ENCODE measurements at places on chromosomes 11 and 22.
A peak's percentile ranks its signal among the peaks of the same experiment; 100 is the strongest.

GRCh38 chr11:44711113-44711786 lies 15.5 kb upstream of the TSPAN18 start:
- DNase-seq, result peak; percentile 55

- no peak for DNase-seq
Measured at GRCh38 chr11:70059971-70060370, 18.1 kb upstream of the ANO1 start.

GRCh38 chr11:74905326-74905725 lies 43.6 kb downstream of the XRRA1 start:
- DNase-seq, result no peak

GRCh38 chr11:848380-848931 lies 5.8 kb downstream of the TSPAN4 start:
- DNase-seq, result peak; percentile 75

DNA sequence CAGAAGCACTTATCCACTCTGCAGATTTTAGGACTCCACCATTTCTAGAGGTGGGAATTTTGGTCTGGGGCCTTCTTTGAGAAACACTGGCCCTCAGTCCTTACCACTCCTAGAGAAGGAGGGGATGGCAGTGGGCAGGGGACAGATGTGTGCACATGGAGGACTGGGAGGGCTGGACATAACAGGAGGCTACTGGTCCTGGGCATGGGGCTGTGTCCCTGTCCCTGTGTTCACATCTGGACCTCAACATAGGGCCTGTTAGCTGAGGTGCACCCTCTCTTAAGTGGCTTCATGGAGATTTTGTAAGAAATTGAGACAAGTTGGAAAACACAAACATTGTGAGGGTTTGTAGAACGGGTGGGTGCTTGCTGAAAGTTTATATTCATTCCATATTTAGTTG lies 103.4 kb downstream of the ATXN10 start:
- DNase-seq, result no peak

GRCh38 chr11:124745270-124745834 lies 5.6 kb downstream of the NRGN start:
- DNase-seq, result no peak

DNA sequence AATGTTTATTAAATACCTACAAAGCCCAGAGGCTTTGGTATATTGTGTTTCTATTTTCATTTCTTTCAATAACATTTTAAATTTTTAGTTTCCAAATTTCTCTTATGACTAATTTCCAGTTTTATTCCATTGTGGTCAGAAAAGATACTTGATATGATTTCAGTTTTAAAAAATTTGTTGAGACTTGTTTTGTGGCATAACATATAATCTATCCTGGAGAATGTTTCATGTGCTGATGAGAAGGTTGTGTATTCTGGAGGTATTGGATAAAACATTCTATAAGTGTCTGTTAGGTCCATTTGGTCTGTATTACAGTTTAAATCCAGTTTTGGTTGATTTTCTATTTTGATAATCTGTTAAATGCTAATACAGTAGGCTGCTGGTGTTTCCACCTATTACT lies 9.8 kb upstream of the RAG1 start:
- no peak for DNase-seq
